ENCODE measurements at places on chromosomes 7 and 10.

GRCh38 chr7:43508461-43508860 lies 74.4 kb upstream of the STK17A start:
- DNase-seq = no peak

DNA sequence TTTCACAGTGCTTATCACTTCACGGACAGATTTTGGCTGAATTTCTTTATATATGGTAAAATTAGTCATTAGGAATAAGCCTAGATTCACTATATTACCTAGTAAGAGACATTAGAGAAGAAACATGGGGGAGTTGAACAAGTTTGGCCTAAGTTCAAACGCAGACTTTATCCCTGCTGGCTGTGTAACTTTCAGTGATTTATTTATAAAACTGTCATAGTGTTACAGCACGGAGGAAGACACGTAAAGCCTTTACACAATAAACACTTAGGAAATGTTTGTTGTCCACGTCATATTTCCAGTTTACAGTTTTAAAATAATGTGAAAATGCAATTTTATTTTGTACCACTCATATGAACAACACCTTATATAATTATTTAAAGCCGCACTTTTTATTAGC lies 661.5 kb downstream of the MAGI2 start:
- no peak for DNase-seq

DNA sequence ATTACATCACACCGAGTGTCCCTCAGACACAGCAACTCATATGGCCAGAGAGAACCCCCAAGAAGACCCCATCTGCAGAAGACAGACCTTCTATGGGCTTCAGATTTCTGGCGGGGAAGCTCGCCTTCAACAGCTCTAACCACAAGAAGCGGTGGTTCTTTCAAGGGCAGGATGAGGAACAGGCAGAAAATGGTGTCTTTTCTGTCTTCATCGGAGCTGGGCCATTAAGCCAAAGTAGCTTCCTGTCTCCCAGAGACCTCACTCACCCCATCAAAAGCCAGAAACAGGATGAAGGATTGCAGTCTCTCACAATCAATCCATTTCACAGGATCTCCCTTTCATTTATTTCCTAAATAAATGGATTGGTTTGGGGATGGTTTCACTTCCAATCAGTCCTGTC lies 149.1 kb downstream of the HERPUD2 start:
- no peak for DNase-seq

- no peak for DNase-seq
Measured at GRCh38 chr7:158682456-158682855, 22.1 kb downstream of the NCAPG2 start.

GRCh38 chr7:128404143-128404681 lies 5.6 kb downstream of the IMPDH1 start:
- no peak for DNase-seq

DNA sequence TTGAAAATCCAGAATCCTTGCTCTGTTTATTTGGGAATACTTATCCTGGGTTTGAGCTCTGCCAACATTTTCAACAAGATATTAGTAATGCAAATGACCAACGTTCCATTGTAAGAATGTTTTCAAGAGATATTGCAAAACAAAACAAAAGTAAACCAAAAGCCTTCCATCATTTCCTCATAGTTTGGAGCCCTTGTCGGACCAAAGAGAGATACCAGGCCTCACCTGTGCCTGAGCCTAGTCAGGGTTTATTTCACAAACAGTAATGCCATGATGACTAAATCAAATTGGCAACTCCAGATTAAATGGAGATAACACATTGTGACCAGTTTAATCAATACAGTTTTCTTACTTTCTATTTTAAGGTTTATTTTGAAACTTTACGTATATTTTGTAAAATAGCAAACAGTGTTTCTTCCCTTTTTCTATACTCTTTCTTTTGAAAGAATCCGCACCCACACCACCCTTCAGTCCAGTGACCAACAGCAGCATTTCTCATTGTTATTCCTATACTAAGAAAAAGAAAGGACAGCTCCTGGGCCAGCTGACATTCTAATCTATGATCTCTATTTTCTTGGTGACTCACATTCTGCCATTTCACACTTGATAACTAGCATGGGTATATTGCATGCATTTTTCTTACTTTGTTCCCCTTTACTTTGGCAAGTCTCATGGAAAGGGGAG lies 168.5 kb upstream of the MEOX2 start:
- DNase-seq = no peak

DNA sequence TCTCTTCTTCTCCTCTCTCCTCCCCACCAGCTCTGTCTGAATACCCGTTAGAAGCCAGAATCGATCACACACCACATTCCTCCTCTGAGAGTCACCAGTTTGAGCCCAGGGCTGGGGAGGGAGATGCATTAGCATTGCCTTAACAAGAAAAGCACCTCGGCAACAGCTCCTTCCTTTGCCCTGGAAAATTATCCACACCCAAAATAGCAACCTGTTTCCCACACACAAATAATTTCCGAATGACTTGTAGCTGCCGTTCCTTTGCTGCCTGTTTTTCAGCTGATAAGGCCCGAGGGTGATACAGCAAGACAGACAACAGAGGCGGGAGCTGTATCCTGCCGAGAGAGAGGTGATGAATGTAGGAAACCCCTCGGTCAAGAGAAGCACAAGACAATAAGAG lies 91.3 kb downstream of the CPXM2 start:
- no peak for DNase-seq

DNA sequence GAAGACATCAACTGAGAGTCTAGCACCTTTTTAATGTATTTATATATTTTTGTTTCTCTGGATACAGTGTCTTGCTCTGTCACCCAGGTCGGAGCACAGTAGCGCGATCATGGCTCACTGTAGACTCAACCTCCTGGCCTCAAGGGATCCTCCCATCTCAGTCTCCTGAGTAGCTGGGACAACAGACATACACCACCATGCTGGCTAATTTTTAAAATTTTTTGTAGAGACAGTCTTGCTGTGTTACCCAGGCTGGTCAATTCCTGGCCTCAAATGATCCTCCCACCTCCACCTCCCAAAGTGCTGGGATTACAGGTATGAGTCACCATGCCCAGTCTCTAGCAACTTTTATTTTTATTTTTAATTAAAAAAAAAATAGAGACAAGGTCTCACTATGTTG lies 51.4 kb upstream of the ANLN start:
- no peak for DNase-seq

GRCh38 chr7:91378131-91378530 lies 113.9 kb downstream of the FZD1 start:
- DNase-seq = no peak

DNA sequence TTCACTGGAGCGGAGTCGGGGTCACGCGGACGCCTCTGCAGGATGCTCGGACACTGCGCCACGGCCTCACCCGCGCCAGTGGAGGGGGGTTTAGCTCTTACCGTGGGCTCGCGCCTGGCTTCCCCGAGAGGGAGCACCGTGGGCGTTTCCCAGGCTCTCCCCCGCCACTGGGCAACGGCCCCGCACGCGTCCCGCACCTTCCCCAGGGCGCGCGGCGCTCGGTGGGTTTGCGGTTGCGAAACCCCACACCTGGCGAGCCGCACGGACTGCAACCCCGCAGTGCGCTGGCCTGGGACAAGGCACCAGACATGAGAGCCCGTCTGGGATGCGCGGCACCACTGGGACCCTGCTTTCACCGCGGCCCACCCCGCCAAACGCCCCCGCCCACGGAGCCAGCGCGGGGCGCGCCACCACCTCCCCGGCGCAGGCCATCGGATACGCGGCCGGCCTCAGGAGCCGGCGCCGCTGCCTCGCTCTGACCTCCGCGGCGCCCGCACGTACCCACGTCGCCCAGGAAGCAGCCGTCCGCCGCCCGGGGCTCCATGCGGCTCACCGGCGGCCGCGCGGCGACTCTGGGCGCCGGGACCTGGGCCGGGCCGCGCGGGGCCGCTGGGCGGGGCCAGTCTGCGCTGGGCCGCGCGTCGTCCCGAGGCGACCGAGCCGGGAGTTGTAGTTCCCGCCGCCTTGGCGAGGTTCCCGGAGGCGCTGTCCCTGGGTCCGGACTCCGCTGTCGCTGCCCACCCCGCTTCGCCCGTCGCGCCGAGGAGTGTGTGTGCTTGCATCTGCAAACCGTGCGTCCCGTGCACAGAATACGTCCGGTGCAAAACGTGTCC lies at the start of gene ASB13:
Gene ASB13 (minus strand): TSS at position 588 of the 833 bp plus-strand sequence. CDS start 44 bp downstream, at position 544.
- DNase-seq = peak; percentile 83

- DNase-seq = no peak
Measured at GRCh38 chr7:93046641-93047040, 71.1 kb downstream of the SAMD9 start.

GRCh38 chr7:136900005-136900404 lies 31.6 kb downstream of the CHRM2 start:
- DNase-seq = peak; percentile 2

- DNase-seq = no peak
Measured at GRCh38 chr7:136064081-136064480, 86.9 kb upstream of the MTPN start.

DNA sequence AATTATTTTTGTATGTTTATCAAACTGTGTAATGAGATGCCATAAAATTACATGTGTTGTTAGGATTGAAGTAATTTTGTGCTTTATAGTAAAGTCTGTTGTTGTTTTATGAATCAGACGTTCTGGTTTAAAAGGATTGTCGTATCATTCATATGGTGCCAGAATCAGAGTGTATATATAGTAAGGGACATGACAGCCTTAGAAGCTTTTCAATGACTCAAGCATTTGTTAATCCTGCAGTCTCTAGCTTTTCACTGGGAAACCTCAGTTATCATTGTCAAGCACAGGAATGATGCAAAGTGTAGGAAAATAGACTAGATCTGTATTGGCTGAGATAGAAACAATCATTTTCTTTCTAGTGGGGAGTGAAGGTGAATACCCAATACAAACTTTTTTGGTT lies 57.5 kb downstream of the TRRAP start:
- DNase-seq = no peak

DNA sequence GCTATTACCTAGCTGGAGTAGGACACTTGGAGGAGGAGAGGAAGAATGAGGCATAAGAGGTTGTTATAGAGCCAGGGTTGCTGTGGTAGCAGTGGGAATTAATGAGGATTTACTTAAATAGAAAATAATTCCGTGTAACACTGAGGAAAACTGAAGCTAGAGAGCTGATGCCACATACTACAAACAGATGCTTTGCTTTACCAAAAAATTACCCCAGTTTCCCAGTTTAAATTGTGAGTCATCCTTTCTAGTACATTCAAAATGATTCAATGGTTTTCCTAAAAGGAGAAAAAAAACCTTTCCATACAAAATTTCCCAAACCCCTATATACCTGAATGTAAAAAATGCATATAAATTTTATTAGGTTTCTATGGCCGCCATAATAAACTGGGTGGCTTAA lies 58.3 kb downstream of the ZNF518A start:
- no peak for DNase-seq

- DNase-seq = peak; percentile 50
Measured at GRCh38 chr7:120185940-120186682, 86.9 kb upstream of the KCND2 start.

GRCh38 chr7:105652359-105652993 lies 71.2 kb upstream of the EFCAB10 start:
- peak; percentile 82 for DNase-seq

DNA sequence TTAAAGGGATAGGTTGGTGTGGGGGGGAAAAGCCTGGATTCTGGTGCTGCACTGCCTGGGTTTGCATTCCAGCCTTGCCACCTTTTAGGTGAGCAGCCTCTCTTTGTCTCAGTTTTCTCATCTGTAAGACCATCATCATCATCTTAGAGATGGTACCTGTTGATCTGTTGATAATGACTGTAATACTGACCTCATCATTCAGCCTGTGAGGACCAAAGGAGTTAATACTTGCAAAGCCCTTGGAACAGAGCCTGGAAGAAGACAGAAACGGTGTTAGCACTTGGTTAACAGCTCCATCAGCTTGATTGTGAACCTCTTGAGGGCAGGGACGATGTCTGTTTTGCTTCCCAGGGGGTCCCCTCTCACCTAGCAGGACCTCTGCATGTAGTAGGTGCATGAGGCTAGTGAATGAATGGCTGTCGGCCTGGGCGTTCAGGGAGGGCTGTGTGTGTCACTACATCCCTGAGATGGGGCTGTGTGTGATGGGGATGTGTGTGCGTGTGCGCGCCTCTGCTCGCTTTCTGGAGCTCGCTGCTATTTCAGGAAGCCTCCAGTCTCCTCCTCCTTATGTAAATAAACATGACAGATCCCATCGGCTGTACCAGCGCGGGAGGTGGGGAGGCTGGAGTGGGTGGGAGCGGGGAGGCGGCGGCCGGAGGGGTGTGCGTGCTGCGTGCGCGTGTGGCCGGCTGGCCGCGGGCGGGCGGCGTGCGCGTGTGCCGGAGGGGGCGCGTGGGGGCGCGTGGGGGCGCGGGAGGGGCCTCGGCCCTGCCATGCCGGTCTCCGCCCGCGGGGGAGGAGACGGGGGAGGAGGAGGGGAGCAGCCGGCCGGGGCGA lies 61.2 kb downstream of the NEURL1 start:
- peak; percentile 87 for DNase-seq

- no peak for DNase-seq
Measured at GRCh38 chr7:99089914-99090629, 53.8 kb downstream of the SMURF1 start.

DNA sequence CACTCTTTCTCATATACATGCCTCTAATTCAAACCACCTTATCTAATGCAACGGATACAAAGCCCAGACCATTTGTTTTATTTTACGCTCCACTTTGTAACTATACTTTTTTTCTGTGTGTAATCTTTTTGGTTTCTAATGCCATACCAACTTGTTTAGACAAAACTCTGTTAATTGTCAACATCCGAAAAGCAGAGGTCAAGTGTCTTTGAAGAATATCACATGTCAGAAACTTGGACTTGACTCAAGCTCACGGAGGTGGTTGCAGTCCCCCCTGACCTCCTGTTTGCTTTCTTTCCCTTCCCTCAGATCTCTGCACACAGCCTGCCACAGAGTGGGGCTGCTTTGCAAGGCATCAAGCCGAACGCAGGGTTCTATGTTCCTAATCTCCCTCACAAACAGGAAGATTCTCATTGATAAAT lies 698.9 kb downstream of the PARD3 start:
- peak; percentile 71 for DNase-seq

- DNase-seq = no peak
Measured at GRCh38 chr7:15709978-15710377, 23.5 kb upstream of the MEOX2 start.

DNA sequence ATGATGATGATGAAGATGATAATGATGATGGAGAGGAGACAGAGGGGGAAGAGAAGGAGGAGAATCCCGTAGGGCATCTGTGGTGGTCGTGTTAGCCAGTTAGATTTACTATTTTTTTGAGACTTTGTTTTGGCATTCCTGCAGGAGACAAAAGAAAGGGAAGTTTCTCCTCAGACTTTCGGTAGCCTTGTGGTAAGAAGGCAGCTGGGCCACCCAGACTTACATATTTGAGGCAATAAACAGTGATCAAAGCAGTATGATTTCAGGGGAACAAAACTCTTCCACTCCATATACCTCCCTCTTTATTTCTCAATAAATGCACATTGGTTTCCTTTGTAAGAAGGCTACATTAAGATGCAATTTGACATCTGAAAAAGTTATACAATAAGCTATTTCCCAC lies 32.4 kb upstream of the BICC1 start:
- no peak for DNase-seq

- DNase-seq = no peak
Measured at GRCh38 chr7:158278745-158279320, 308.8 kb downstream of the PTPRN2 start.

GRCh38 chr7:135490783-135491182 lies 19.1 kb downstream of the CNOT4 start:
- DNase-seq = peak; percentile 8

GRCh38 chr10:112832361-112832878 lies 117.6 kb upstream of the TCF7L2 start:
- DNase-seq = no peak

- no peak for DNase-seq
Measured at GRCh38 chr10:60029475-60029874, 123.1 kb upstream of the CCDC6 start.

GRCh38 chr10:77768039-77768438 lies 130.4 kb upstream of the KCNMA1 start:
- no peak for DNase-seq
